Adrenal gland (tissue), 19 donors: ENCODE measurements at places on chromosomes 16 and 17. TPM values are rescaled to one million over a fixed set of nuclear protein-coding genes. Genes with fewer than 3 reads are reported as not detected.

DNA sequence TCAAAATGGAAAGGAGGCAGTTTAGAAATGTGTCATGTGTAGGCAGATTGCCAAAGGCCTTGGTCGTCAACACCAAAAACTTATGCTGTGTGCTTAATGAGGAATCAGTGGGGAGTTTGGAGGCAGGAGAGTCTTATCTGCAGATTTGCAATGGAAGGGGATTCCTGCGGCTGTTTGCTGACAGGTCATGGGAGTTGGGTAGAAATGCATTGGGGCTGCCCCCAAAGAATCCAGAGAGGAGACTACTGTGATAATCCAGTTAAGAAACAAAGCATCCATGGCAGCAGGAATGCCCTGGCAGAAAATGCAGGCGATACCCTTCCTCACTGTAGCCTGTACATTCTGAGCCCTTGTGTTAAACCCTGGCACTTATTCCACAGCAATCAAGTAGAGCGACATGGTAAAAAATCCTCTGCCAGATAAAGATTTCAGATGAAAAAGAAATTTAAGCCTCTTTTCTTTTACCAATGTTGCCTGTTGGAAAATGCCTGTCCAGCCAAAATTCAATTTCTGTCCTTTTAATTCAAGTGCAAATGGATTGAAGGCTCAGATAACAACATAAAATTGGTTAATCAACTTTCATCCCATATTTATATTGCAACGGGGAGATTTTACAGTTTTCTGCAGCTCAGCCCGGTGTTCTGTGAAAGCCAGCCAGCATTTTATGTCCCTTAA lies 491.0 kb upstream of the CDH5 start:
- peak; percentile 12 for DNase-seq

C16orf92 gene
- not detected for total RNA-seq

PPP1R27 gene
- not detected for total RNA-seq

EFCAB5 gene
- total RNA-seq, result not detected

DNA sequence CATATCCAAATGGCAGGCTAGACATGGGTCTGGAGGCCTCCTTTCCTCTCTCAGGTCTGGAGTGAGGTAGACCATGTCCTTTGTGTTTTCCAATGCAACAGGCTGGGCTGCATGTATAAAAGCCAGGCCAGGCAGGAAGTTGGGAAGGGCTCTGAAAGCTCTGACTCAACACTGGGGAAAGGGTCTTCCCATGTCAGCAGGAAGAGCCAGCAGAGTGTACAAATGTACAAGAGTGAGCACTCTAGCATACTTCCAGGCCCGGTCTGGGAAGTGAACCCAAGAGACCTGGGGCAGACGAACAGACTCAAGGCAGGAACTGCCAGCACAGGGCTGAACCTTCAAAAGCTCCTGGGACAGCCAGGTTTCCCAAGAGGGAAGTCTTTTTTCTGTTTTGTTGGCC lies 7.0 kb downstream of the ATPAF2 start:
- no peak for DNase-seq

TMEM88 gene
- total RNA-seq, result 41.9 TPM
